ENCODE measurements at places on chromosomes 5 and 9.

DNA sequence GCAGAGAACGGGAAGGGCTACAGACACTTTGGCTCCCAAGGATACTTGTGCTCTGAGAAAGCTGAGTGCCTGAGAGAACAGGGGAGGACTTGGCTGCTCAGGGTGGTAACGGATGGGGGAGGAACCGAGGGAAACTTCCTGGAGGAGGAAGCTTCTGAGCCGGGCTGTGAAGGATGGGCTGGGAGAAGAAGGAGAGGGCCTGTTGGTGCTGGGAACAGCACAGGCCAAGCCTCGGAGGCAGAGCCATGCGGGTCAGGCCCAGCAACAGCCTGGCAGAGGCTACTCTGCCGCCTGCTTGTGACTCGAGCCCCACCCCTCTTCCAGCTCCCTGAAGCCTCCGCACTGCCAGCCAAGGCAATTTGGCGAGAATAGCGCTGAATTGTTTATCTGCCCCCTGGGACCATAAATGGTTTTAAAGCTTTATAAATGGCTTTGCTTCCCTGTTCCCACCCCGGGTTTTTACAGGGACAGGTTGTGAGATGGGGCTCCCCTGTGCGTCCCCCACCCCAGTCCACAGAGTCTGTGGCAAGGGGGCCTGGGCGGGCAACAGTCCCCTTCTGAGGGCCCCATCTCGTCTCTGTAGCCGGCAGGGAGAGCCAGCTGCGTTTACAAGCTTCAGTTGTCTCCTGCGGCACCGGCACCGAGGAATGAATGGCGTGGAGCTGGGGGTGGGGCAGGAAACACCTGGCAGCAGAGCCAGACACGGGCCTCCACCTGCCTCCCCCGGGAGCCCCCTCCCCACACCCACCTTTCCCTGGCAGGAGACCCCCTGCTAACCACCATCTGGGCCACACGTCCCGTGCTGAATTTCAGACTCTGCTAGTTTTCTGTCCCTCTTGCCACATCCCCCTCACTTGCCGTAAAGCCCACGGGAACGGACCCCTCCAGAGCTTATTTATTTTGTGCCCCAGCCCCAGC, 24.4 kb downstream of the FAM163B start:
- no peak for DNase-seq

DNA sequence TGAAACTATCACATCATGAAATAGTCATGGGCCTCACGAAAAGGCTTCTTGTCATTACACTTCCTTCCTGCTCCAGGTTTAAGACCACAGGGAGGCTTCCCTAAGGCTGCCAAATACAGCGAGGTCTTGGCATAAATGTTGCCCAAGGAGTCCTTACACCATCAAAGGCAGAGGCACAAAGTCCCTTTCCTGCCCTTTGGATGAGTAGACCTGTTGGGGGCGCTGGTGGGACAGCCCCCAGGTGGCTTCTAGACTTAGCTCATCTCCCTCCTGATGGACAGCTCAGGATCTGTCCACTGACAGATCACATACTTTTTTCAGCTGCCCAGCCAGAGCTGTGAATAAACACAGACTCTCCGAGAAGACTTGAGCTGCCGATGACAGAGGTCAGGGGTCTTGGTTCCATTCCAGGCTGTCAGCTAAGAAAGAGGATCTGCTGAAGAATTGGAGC, 15.5 kb upstream of the MEGF9 start:
- no peak for DNase-seq

GRCh38 chr9:123299558-123300126, 31.3 kb upstream of the STRBP start:
- DNase-seq, result no peak

- no peak for DNase-seq
Observed at GRCh38 chr5:75460942-75461610, 50.4 kb downstream of the CERT1 start.

DNA sequence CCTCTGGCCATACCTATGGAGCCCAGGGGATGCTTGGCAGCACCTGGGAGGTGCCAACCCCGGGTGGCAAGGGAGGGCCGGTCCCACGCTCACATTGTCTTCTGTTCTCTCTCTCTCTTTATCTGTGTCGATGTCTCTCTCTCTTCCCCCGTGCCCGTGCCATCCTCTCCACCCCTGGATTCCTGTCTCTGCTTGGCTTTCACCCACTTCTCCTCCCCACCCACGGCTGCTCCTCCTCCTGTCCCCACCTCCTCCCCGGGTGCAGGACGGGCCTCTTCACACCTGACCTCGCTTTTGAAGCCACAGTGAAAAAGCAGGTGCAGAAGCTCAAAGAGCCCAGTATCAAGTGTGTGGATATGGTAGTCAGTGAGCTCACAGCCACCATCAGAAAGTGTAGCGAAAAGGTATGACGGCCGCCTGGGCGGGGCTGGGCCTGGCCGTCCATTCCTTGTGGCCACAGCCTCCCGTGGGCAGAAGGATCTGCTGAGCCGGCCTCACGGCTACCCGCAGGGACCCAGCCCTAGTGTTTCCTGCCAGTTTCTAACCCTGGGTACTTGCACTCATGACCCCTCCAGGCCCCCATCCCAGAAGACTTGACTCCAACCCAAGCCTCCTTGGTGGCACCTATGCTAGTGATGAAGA, 22.7 kb downstream of the DNM1 start:
- DNase-seq, result no peak

DNA sequence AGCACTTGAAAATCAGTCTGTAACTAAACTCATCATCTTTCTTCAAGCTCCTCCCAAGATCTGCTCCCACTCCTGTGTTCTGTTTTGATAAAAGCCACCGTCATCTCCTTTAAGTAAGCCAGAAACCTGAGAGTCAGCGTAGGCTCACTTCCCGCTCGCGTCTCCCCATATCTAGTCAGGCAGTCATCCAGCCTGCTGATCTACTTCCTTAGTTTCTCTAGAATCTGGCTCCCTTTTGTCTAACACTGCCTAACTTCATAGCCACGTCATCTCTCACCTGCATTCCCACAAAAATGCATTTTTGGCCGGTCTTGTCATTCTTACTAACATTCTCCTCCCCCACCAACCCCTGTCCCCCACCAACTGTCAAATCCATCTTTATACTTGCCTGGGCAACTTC, 3.0 kb upstream of the TJP2 start:
- DNase-seq, result no peak
